Kidney (tissue), 22 donors: ENCODE measurements at places on chromosomes 7 and 10.
A peak's percentile ranks its signal among the peaks of the same experiment; 100 is the strongest.

DNA sequence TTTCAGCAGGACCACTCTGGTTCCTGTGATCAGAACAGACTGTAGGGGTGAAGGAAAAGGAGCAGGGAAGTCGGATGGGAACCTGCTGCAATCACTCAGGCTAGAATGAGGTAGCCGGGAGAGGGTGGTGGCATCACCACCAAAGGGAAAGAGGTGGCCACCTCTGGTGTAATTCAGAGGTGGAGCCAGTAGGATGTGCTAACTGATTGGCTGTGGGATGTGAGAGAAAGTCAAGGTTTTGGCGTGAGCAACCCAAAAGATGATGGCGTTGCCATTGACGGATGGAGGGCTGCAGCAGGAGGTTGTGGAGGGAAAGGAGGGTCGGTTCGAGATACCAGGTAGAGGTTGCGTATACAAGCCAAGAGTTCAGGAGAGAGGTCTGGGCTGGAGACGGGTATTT, 7.4 kb upstream of the VSIR start:
- DNase-seq = no peak

- peak; percentile 79 for DNase-seq
Measured at GRCh38 chr10:105973360-105973759, 1191.1 kb downstream of the SORCS1 start.

DNA sequence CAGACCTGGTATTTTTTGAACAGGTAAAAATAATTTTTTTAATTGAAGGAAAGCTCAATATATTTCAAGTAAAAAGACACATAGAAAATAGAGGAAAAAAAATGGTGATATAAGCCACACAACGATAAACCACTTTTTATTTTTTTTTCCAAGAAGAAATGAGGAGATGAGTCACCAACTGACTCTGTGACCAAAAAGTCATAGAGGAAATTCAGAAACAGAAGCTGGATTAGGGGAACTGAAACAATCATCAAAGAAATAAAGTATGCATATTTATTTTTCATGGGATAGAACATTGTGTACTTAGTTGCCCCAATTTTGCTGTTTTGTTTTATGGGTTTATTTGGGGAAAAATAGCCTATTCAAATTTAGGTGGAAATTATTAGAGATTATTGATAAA, 176.8 kb upstream of the AGR3 start:
- DNase-seq = no peak

DNA sequence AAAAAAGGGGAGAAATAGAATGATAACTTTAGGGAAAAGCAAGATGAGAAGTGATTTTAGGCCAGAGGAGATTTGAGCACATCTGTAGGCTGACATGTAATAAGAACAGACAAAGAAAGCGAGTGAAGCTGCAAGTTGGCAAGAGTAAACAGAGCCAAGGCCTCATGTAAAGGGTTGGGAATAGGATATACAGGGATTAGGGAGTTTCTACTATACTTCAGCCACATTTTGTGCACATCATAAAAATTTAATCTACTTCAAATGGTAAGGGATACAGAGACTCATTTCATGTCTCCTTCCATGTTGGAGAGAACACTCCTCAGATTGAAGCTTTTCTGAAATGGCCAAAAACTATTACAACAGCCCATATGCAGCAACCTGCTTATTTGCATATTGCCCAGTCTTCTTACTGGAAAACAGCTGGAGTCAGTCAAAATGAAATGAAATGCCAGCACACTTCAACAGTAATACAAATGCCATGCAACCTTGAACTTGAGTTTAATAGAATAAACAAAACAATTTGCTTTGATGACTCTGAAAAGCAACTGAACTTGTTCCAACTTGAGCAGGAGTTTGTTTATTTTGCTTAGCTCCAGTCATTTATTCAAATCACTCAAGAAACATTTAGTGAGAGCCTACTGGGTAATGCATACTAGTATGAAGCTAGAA, 49.9 kb downstream of the NRCAM start:
- peak; percentile 30 for DNase-seq

GRCh38 chr10:45373003-45373575, 927 bp upstream of the ALOX5 start:
- DNase-seq = no peak

- DNase-seq = no peak
Measured at GRCh38 chr10:33286157-33286934, 48.1 kb downstream of the NRP1 start.

GRCh38 chr10:101817337-101818118, 716 bp downstream of the OGA start:
- DNase-seq = peak; percentile 94

DNA sequence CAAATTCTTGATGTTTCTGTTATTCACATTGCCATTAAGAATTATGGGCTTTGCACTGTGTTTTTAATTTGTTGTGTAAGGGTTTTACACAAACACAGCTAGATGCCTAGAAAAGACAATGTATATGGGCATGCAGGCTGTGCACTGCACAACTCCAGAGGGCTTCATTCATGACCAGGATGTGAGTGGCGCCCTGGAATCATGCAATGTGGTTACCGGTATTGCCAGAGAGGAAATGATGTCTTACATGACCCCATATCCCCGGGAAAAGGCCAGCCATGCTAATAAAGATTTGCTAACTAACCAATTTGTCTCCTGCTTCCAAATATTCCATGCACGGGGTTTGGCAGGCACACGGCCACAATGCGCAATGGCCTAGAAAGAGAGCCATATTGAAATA, 16.9 kb downstream of the KCNMA1 start:
- DNase-seq = no peak

DNA sequence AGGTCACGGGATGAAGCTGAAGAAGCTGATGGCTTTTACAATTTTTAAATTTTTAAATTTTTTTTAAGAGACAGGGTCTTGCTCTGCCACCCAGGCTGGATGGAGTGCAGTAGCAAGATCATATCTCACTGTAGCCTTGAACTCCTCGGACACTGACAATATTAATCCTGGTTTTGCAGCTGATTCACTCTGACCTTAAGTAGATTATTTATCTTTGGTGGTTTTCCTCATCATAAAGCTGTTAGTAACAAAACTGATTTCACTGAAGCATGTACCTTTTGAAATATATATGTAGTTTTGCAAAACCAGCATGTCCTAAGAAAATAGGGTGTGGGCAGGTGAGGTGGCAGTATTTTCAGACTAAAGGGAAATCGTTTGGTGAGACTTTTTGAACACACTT, 56.0 kb downstream of the DYNC2I1 start:
- DNase-seq = no peak

GRCh38 chr7:4931943-4932342, 27.0 kb downstream of the MMD2 start:
- DNase-seq = peak; percentile 76

- no peak for DNase-seq
Measured at GRCh38 chr7:12738665-12739064, 51.2 kb downstream of the ARL4A start.

DNA sequence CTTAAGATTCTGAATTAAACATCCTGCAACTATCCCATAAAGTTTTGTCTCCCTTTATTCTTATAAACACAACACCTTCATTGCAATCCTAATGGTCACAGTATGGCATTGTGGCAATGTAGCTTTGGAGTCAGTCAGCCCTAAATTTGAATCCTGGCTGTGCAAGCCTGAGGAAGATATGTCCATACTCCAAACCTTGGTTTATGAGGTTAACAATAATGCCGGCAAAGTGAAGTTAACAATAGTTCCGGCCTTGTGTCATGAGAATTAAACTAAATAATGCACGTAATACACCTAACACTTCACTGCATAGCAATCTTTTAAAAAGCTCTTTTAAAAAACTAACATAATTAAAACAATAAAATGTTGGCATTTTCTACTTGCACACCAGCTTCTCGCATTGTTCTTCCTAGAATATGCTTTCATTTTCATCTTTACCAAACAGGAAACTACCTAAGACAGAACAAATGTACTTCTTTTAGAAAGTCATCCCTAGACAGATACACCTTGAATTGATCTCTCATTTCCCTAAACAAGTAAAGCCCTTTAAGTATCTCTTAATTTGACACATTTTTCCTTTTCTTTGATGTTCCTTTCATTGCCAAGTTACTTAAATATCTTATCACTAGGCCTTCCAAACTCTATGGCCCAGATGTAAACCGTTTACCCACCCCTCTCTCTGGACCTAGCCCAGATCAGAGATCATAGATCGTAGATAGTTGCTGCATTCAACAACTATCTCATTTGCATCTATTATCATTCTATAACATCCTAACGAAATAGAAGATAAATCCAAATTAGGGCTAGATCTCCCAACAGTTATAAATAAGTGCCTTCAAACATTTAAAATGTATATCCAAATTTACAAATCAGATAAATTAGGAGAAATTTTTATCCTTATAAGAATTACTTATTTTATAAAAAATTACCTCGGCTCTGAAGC, 66.7 kb downstream of the CREB3L2 start:
- DNase-seq = no peak

DNA sequence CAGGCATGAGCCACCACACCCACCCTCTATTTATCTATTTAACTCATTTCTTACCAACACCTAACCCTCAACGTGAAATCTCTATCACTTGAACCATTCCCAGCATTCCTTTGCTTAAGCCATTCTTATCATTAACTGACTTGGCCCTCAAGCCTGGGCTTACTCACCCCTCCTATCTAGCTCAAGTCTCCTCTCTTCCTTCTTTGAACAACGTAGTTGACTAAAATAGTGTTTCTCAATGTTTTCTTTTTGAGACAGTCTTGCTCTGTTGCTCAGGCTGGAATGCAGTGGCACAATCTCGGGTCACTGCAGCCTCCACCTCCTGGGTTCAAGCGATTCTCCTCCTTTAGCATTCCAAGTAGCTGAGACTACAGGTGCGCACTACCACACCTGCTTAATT, 7.0 kb downstream of the ANXA7 start:
- no peak for DNase-seq

DNA sequence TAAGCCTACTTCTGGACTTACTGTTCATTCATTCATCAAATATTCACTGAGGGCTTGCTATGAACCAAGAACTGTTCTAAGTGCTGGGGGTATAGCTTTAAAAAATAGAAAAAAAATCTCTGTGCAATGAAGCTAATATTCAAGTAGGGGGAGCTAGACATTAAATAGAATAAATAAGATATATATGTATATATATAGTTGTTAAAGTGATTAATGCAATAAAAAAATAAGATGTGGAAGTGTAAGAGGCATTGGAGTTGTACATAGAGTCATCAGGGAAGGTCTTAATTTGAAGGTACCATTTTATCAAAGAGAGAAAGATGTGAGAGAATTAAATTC, 181.2 kb upstream of the AGR3 start:
- no peak for DNase-seq

DNA sequence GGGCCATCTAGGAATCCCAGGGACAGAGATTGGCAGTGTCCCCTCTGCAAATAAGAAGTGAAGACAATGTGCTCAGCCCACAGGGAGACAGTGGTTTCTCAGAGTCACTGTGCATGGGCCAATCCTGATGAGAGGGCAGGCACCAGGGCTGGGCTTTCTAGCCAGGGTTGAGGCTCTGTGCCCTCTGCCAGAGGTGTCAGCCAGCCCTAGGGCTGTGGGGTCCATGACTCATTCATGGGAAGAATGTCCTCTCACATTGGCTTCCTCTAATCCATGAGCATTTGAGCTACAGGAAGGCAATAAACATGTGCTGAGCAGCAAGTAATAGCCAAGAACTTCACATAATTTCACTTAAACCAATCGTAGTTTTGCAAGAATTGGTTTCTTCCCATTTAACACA, 482.0 kb upstream of the MGMT start:
- no peak for DNase-seq

DNA sequence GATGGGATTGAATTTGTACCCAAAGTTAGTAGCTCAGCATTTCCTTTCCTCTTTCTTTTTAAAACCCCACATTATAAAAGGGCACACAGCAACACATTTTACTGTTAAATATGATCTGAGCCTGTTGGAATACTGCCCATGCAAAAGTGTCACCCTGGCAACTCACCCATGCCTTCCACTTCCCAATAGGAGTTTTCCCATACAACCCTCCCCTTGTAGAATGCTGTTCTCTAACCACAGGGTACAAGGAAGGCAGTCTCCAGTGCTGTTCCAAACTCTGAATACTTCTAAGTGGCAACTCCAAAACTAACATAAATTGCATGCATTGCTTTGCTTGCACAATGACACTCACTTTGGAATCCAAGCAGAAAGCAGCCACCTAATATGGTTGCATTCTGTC, 60.8 kb downstream of the NRCAM start:
- DNase-seq = no peak

DNA sequence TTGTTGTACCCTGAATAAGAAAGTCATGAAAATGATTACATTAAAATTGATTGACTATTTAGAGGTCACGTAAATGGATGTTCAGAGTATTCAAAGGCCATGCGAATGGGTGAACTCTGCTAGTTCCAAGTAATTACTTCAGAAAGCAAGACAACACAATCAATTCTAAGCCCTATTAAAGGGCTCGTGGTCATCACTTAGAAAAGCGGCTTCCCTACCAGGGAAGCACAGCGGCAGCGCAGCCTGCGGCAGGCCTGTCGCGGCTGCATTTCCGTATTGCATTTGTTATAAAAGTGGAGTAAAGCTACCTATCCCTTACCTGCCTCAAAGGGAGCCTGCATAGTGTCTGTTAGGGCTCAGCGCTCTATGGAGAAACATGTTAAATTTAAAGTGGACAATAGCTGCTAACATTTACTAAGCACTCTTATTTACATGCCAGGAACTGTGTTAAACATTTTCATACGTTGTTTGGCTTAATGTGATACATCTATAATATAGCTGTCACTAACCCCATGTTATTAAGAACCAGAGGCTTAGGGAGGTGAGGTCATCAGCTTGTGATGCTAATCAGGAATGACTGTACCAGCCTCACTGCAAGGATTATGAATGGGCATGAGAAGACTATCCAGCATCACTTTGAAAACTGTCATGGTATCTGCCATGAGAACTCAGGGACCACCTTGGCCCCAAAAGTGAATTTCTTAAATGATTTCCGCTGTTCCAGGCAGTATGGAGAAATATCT, 187.5 kb downstream of the CELF2 start:
- no peak for DNase-seq

GRCh38 chr10:47141349-47141748, 158.6 kb upstream of the GDF10 start:
- no peak for DNase-seq

DNA sequence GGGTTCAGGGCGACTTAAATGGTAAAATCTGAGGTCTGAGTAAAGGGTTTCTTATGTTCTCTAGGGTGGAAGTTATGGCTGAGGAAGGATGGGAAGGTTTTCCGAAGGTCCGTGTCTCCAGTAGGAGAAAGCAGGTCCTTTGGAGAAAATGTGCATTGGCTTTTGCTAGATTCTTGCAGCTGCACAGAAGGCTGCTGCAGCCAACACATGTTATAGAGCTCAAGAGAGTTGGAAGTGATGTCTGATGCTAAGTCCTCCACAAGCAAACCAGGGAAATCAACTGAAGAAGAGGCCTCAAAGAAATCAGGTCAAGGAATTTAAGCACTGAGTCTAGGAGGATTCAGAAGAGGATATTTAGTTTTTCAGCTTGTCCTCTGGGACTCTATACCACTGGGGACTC, 404.6 kb downstream of the LRMDA start:
- DNase-seq = no peak

DNA sequence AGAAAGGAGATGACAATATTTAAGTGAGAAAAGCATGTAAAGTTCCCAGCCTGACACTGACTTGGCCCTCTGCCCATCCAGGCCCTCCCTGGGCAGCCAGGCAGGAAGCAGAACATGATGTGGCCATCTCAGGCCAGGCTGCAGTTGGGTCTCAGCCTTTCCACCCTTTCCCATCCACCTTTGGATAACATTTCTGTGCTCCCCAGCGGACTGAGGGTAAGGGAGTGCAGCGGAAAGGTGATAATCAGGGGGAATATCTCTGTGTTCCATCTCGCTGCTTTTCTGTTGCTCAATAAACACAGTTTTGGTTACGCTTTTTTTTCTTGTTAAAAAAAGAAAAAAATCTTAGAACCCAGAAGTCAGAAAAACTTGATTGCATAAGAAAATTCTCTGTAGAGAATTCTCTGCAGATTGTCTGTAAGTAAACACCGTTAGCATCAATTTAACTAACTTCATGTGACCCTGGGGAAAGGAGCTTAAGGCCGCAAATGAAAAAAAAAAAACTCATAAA, 37.2 kb upstream of the TARP start:
- DNase-seq = peak; percentile 42
